HS-5 (cell line): ENCODE measurements at places on chromosomes 1 and 21.

GRCh38 chr1:10867914-10868598 lies 71.6 kb upstream of the CASZ1 start:
- no peak for DNase-seq

DNA sequence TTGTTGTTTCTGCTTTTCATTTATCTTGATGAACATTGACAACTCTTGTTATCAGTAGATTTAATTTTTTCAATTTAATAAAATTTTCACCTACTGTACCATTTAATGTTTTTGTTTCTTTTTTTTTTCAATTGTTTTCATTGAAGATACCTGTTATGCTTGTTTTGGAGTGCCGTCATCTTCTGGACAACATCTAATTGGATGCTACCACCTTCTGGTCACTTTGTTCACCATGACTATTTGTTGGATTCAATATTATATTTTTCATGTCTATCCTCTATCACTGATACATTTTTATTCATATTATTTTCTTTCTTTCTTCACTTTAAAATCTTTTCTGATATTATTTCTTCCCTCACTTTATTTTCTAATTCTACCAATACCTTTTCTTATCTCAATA lies 14.0 kb downstream of the KRTAP21-2 start:
- no peak for DNase-seq

GRCh38 chr1:13228343-13228781 lies 2.4 kb upstream of the PRAMEF18 start:
- no peak for DNase-seq

DNA sequence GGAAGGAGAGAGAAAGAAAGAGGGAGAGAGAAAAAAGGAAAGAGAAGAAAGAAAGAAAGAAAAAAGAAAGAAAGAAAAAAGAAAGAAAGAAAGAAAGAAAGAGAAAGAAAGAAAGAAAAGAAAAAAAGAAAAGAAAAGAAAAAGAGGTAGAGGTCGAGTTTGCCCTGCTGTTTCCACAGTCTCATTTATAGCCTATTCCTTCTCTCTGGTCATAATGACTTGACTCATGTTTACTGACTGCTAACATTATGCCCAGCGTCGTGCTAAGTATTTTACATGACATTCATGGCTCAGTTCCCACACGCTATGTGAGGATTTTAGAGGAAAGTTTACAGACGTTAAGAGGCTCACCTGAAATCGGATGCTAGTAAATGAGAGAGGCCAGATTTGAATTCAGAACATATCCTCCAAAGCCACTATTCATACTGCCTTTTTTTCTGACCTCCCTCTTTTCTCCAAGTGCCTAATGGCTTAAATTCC lies 263.0 kb downstream of the TNR start:
- no peak for DNase-seq

DNA sequence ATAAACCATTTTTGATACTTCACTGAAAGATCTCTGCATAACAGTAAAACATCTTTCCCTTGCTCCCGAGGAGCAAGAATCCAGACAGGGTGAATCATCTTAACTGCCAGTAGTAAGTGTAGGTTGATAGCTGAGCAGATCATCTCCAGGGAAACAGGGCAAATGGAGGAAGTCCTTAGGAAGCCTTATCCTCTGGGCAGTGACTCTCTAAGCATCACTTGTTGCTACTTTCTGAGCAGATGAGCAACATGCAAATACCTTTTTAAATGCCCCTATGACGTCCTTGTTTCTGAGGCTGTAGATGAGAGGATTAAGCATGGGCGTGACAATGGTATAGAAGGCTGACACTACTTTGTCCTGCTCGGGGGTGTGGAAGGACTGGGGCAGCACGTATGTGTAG lies 8.9 kb downstream of the OR2T11 start:
- DNase-seq, result no peak

DNA sequence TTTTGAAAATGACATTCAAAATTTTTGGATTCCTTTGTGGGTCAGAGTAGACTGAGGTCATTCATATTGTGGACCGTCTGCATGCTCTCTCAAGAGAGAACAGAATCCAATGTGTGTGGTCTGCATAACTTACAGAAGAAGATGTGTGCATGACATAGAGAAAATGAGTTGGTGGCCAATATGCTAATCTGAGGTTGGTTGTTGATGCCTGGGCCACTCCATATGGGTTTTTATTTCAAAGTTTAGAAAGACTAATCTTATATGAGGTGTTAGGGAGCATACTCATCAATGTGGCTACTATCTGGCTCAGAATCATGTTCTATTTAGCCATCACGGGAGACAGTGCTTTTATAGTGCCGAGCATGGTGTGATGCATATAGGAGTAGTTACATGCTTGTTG lies 18.2 kb downstream of the NTNG1 start:
- DNase-seq, result no peak

- no peak for DNase-seq
Measured at GRCh38 chr1:90012300-90012699, 17.4 kb downstream of the ZNF326 start.

- DNase-seq, result no peak
Measured at GRCh38 chr21:41952568-41953248, 1.1 kb downstream of the C2CD2 start.

DNA sequence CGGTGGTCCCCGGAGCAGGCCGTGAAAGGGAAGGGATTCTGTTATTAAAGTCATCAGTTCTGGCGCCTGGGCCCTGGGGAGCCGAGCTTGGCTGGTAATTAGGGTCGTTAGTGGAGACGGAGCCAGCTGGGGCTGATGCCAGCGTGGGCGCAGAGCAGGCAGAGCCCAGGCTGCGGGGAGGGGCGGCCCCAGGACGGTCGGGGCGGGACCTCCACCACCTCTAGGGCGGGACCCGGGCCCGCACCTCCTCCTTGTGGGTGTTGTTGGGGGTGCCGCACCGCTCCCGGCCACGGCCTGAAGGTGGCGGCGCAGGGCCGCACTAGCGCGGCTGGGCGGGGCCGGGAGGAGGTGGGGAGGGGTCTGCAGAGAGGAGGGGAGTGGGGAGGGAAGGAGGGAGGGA lies 470.6 kb downstream of the PTPRU start:
- no peak for DNase-seq

DNA sequence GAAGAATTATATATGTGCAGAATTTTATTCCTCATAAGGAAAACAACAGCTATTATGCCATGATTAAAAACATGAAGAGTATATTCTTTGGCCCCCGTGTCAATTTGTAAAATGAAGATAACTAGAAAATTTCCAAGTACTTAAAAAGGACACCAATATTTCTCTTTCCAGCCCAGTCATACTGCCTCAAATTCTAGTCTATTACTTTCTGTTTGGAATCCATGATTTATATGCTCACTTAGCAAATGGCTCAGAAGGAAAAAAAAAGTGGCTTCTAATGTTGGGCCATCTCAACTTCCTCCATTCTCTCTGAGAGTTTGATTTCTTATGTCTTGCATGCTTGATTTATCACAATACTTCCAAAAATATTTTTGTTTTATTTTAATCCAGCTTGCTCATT lies 1431.1 kb downstream of the AMY1C start:
- DNase-seq, result no peak

DNA sequence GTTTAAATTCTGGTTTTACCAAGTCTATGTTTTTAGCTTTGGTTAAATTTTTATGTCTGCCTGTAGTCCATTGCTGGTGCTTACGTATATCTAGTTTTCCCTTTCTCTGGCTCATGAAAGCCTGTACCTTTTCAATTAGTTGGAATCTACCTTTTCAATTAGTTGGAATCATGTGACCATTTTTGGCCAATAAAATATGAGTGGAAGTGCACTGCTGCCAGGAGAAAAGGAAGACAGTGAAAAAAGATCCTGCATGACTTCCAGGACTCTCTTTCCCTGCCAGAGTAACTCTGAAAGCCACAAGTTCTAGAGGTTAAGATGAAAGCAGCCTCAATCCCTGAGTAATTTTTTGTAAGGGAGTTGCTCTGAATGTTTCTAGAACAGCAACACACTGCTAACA lies 2.2 kb upstream of the GRIK1 start:
- no peak for DNase-seq

DNA sequence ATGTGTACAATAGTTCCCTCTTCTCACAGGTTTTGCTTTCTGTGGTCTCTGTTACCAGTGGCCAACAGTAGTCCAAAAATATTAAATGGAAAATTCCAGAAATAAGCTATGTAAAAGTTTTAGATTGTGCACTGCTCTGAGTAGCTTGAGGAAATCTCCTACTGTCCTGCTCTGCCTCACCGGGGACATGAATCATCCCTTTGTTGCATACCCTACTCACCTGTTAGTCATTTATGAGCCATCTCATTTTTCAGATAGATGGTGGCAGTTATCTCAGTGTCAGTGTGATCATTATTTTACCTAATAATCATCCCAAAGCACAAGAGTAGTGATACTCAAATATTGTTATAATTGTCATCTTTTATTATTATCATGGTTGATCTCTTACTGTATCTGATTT lies 688.1 kb downstream of the PLA2G4A start:
- DNase-seq, result peak; percentile 2

GRCh38 chr21:44418108-44418875 lies 37.0 kb upstream of the LRRC3 start:
- no peak for DNase-seq

DNA sequence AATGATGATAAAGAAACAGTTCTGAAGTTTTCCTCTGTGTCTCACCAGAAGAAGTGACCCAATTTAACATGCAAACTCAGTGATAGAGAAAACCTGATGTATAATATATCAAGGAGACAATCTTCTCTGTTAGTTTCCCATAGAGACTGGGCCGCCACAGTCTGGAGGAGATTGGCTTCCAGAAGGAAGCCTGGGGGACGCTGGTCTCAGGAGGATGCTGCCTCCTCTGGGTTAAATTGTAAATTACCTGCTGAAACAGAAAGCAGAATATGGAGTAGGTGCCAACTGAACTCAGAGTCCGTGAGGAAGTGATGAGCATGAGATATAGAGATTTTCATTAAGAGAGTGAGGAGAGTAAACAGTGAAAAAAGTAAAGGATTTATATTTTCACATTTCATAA lies 15.8 kb downstream of the OR14I1 start:
- no peak for DNase-seq

- DNase-seq, result no peak
Measured at GRCh38 chr1:214018386-214019268, 30.9 kb downstream of the PROX1 start.

GRCh38 chr1:39645411-39646043 lies 6.1 kb upstream of the HEYL start:
- DNase-seq, result no peak

GRCh38 chr1:119470377-119470776 lies 36.6 kb upstream of the HSD3B1 start:
- no peak for DNase-seq

- no peak for DNase-seq
Measured at GRCh38 chr1:70487910-70488665, 77.0 kb downstream of the CTH start.

GRCh38 chr1:60920561-60920960 lies 161.8 kb upstream of the NFIA start:
- no peak for DNase-seq

- DNase-seq, result no peak
Measured at GRCh38 chr1:13892198-13892597, 192.2 kb downstream of the PRDM2 start.

GRCh38 chr1:219659005-219659600 lies 46.2 kb upstream of the ZC3H11B start:
- no peak for DNase-seq

DNA sequence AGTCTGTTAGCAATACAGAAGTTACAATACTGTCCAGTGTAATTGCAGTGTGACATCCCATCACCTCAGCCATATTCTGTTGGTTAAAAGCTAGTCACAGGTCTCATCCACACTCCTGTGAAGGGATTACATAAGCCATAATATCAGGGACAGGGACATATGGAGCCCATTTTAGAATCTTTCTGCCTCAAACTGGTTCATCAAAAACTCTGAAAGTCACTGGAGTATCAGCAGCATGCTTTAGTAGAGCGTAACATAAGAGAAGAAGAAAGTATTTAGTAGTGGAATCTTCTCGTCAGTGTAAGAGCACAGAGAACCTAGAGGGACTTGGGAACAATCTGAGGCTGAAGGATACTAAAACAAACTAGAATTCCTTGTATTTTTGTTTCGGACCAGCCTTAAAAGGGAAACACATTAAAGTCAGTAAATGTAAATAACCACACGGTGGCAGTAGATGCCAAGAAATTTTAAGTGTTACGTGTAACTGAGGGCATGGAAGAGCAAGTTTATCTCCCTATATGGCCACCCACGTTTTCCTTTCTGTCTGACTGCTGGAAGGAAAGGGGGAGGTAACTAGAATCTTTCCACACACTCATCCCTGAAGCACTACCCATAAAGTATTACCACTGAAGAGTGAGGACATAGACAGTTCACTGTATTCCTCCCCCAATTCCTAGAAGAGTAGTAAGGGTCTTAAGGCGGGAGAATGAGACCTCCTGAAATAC lies 41.6 kb upstream of the AGL start:
- peak; percentile 64 for DNase-seq

GRCh38 chr21:36923270-36923669 lies 43.2 kb downstream of the HLCS start:
- DNase-seq, result no peak

GRCh38 chr1:157105298-157105987 lies 5.8 kb upstream of the ETV3L start:
- DNase-seq, result no peak

DNA sequence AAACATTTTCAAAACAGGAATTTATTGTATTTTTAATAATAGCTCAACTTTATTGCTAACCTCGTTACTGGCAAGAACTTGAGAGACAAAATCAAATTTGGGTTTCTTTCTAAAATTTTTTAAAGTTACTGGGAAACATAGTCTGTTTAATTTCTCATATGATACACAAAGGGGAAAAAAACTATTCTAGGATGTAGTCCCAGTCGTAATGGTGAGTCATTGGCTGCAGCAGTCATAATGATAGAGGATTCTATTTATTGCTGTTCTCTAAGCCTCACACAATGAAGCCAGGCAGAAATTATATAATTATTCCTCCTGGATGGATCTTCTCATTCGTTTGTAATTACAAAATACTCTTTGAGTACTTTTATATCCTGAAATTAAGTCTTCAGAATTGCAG lies 326.5 kb upstream of the SGIP1 start:
- no peak for DNase-seq

- peak; percentile 15 for DNase-seq
Measured at GRCh38 chr1:7469255-7469938, 301.7 kb upstream of the VAMP3 start.

DNA sequence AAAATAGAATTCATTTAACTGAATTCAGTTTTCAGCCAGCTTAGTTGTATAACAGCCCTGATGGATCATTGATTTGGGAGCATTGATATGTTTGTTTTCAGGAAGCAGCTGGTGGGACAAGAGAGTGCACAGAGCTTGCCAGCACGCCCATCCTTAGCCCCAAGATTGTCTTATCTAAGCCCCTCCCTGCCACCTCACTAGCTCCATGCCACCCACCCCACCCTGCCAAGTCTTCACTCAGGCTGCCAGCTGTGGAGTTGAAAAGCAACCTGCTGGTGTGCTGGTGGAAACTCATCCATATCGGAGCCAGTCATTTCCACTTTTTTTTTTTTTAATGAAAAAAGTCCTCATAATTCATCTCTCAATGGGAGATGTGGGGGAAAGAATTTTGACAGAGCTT lies 11.8 kb downstream of the KIRREL1 start:
- DNase-seq, result no peak
